ENCODE measurements at places on chromosomes 4 and X. TPM values are rescaled to one million over a fixed set of nuclear protein-coding genes. Genes with fewer than 3 reads are reported as not detected.

SMIM10L2A gene
- total RNA-seq = 2.5 TPM

CCKAR gene
- not detected for total RNA-seq

VCX2 gene
- not detected for total RNA-seq

USP27X gene
- 2.0 TPM for total RNA-seq
